ENCODE measurements at places on chromosomes 16 and 17.

DNA sequence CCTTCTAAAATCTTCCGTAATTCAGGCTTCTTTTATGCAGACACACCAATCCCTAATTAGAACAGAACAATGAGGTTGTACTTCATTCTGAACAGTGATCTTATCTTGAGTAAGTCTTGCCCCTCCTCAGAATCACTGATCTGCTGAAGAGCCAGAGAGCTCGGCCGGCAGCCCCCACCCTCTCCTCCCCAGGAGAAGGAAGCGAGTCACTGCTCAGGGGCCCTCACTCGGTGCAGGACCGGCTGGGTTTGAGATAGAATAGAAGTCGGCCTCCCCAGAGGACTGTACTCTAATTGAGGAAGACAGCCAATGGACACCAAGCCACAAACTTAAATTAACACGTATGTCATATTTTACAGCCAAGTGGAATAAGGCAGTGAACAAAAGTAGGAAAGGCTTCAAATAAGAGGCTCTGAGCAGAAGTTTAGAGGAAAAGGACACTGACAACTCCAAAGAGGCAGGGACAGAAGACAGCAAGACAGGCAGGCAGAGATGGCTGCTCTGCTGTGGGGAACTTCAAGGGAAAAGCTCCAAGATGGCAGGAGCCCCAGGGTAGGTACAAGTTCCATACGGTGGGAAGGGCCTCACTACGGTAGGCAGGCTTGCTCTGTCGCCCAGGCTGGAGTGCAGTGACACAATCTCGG lies 18.6 kb downstream of the CREBBP start:
- no peak for DNase-seq

- DNase-seq: no peak
These were observed 130.6 kb downstream of the NLK start for GRCh38 chr17:28173031-28173561.

DNA sequence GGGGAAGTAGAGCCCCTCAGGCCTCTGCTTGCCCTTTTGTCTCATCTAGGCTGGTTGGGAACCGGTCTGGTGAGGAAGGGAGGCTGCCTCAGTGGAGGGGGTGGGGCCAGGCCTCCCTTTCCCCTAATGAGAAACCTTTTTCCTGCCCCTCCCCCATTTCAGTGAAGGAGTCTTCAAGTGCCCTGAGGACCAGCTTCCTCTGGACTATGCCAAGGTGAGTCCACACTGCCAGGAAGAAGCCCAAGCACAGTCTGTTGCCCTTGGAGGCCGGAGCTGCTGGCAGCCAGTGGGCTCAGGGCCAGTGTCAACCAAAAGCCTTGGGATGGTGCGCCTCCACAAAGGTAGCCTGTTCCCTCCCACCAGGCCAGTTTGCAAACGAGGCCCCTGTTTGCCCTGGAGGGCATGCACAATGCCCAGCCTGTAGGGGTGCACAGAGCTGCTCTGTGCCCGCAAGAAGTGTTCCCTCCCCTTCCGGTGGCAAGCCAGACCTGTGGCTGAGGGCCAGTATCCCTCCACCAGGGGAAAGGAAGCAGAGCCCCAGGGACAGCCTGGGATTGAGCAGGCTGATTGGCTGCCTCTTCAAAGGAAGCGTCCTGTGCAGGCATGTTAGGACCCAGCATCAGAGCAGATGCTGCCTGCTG lies 3.4 kb downstream of the TRAF4 start:
- DNase-seq: no peak

DNA sequence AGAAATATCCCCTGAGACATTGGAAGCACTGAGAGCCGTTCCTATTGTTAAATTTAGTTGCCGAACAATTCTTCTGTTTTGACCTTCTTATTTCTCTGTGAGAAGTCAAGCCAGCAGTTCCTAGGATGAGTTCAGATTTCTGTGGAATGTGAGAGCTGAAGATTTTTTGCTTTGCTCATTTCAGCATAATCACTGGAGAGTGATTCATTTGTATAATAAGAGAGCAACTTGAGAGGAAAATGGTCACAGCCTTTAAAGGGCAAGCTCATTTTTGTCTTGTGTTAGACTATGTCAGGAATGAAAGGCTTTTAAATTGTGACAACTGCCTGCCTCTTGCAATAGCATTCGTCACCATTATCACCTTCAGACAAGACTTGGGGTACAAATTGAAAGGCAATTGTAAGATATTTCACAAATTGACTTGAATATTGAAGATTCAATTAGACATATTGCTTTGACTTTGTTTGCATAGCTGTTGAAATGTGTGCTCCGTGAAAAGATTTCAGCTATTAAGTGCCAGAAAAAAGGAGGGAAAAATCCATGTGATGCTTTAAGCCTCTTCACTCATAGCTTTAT lies 900.0 kb upstream of the GOT2 start:
- peak; percentile 36 for DNase-seq

DNA sequence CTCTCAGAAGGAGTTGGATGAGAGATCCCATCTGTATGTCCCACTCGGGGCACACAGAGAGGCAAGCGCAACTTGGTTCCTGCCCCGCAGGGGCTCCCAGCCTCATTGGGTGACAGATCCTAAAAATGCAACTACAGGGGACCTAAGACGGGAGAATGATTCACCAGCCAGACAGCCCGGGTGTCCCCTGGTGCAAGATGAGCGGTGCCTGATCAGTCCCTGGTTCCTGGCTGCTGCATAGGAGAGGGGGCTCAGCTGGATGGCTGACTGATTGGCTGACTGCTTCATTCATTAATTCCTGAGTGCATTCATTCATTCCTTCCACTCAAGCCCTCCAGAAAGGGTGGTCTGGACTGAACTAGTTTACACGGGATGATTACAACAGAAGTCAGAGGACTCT lies 22.0 kb downstream of the WNT3 start:
- no peak for DNase-seq

DNA sequence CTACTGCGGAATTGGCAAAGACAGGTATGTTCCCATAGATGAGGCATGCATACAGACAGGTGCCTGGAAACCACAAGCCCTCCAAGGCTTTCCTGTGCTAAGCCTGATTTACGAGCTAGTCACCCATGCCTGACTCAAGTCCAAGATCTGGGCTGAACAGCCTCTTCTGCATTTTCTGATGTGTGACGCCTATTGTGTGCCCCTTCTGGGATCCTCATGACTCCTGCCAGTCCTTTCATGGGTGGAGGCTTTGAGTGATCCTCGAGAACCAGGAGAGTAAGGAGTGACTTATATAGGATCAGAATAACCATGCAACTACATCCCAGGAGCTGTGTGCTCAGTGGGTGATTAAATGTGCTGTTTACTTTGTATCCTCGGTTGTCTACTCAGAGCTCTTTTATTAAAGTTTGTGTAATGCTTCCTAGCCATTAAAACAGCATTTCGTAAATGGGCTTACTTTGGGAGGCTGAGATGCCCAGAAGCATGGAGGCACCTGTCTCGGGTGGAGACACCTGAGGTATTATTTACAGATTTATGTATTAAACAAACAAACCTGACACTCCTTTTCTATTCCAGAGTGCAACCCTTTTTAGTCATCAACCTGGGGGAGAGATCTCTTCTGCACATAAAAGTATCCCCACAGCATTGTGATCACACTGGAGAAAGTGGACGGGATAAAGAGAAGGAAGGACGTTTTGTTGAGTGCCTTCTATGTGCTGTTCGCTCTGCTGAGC lies 373.0 kb upstream of the DYNLRB2 start:
- DNase-seq: no peak

DNA sequence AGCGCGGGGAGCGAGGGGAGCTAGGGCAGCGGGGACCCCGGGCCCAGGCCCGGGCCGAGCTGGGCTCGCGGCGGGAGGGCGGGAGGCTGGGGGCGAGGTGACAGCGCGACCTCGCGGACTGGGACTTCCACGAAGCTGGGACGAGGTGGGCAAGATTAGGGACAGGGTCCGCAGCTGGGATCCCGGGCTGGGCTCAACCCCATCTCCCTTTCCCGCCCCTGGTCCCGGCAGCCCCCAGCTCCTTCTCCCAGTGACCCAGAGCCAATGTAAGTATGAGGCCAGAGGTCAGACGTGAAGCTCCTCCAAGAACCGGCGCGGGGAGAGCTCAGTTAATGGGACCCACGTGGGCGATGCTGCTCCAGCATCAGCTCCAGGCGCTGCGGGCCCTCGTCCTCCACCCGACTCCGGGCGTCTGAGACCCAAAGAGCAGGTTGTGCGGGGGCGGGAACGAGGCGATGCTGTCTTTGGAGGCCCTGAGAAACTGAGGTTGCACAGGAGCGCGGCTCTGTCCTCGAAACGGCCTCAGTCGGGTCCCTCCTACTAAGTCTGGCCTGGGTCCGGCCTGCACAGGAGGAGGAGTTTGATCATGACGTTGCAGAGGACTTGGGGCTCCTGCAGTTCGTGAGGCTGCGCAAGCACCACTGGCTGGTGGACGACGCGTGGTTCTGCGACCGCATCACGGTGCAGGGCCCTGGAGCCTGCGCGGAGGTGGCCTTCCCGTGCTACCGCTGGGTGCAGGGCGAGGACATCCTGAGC lies 585 bp downstream of the ALOX12 start:
- DNase-seq: no peak

DNA sequence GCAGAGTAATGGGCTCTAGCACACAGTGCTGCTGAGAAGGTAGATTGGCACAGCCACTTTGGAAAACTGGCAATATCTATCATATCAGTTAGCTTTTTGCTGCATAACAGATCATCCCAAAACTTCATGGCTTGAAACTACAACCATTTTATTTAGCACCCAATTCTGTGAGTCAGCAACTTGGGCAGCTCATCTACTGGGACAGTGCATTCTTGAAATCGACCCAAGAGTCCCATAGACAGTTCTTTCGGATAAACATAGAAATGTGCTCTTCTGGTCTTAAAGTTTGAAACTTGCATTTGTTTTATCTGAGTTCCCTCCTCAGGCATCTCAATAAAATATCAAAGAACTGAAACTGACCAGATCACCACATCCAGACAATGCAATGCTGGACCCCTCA lies 76.7 kb downstream of the CEP112 start:
- DNase-seq: no peak

- no peak for DNase-seq
These were observed 720 bp upstream of the ZPBP2 start for GRCh38 chr17:39867084-39867879.

GRCh38 chr17:57133486-57133885 lies 48.4 kb downstream of the AKAP1 start:
- no peak for DNase-seq

GRCh38 chr17:82663381-82664275 lies 15.4 kb upstream of the WDR45B start:
- no peak for DNase-seq

- no peak for DNase-seq
These were observed 66.9 kb downstream of the GP2 start for GRCh38 chr16:20260215-20261009.

DNA sequence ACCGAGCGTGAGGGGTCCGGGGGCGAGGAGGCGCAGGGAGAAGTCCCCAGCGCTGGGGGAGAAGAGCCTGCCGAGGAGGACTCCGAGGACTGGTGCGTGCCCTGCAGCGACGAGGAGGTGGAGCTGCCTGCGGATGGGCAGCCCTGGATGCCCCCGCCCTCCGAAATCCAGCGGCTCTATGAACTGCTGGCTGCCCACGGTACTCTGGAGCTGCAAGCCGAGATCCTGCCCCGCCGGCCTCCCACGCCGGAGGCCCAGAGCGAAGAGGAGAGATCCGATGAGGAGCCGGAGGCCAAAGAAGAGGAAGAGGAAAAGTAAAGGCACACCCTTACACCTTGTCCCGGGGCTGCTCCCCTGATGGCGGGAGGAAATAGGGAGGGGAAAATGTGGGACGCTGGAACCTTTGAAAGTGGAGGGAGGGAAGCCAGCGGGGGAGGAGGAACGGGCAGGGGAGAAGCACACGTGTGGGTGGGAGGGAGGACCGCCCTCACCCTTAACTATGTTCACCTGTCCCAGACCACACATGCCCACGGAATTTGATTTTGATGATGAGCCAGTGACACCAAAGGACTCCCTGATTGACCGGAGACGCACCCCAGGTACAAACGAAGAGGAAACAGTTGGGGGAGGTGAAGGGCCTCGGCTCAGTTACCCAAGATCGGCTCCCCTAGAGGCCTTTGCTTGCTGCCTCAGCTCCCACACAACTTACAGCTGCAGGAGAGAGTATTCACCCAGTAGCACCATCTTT lies 916 bp downstream of the PAGR1 start:
- no peak for DNase-seq

DNA sequence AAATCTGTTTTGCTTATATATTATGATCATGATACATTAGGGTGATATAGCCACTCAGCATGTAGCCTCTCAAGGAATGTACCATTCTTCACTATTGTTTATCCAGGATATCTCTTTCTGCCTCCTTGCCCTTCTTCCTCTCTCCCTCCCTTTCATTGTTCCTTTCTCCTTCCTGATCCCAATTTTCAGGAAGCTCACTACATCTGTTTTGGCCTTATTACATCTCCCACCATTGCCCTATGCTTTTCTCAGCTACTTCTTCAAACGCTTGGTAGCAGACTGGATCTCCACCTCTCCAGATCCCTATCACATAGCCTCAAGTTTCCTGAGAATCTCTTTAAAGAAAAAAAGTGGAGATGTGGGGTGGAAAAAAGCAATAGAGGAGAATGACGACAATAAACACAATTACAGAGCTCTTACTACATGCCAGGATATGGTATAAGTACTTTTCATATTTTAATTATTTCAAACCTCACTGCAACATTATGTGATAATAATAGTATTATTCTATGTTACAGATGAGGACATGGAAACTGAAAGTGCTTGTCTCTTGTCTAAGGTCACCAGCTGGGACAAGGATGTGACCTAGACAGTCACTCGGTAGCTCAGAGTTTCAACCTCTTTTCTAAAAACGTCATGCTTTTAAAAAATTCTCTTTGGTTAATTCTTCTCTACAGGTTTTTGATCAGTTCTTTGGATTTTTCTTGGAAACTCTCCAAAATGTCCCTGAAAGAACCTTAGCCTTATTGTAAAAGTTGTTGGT lies 959.1 kb downstream of the CDH11 start:
- DNase-seq: no peak

DNA sequence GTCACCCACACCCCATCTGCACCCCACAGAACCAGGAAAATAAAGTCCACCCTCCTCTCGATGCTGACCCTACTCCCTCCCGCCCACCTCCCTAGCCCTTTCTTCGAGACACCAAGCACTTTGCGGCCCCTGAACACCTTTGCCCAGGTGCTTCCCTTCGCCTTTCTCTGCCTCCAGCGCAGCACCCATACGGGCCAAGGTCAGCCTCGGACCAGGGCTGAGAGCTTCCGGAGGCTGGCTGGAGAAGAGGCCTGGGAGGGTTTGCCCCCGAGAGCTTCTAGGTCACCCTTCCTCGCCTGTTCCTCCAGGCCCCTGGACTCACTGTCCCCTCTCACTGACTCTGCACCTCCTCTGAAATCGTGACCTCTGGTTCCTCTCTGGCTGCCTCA lies 2.7 kb upstream of the NHERF2 start:
- DNase-seq: no peak

GRCh38 chr16:11605891-11606290 lies 19.2 kb upstream of the LITAF start:
- DNase-seq: no peak

- peak; percentile 42 for DNase-seq
These were observed 25.9 kb downstream of the AP2B1 start for GRCh38 chr17:35612924-35613521.

All from fibroblast of the conjunctiva (primary cell).